Left ventricle myocardium inferior (tissue), 1 donor: ENCODE measurements at places on chromosomes 1 and 21. TPM values are rescaled to one million over a fixed set of nuclear protein-coding genes. Genes with fewer than 3 reads are reported as not detected.

- no peak for DNase-seq
Observed at GRCh38 chr1:147924813-147925212, 3.4 kb upstream of the GPR89B start.

DNA sequence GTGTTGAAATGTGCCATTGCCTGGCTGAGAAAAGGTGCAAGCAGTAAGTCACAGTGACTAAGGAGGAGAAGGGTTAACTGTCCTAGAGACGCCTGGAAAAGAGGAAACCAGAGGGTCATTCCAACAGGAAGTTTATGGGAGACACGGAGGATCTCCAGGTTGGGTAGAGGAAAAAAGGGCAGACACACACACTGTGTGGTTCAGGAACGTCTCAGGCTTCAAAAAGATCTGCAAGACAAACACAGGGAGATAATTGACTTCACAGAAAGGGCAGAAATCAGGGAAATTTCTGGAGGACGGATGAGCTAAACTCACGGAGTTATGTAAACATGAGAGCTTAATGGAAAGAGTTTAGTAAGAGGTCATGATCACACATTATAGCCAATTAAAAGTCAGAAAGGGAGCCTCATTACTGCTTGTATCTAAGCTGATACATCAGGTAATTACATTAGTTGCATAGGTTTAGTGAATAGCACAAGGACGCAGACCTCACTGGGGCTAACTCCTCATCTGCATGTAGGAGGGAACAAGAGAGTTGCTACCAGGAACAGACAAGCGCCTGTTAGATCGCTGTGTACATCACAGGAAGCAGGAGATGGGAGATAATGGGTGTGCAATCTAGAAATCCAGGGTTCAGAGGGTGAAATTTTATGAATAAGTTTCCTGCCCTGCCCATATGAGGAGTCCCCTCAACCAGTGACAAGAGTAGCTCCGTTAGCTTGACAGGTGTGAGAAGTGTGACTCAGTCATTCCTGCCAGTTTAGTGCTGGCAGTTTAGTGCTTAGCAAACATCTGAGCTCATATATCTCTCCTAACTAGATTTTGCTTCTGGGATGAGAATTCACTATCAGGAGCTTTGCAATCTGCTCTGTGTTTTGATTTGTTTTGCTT lies 96.6 kb upstream of the TNR start:
- no peak for DNase-seq

GRCh38 chr1:147208619-147209018 lies 16.5 kb downstream of the FMO5 start:
- DNase-seq = no peak

DNA sequence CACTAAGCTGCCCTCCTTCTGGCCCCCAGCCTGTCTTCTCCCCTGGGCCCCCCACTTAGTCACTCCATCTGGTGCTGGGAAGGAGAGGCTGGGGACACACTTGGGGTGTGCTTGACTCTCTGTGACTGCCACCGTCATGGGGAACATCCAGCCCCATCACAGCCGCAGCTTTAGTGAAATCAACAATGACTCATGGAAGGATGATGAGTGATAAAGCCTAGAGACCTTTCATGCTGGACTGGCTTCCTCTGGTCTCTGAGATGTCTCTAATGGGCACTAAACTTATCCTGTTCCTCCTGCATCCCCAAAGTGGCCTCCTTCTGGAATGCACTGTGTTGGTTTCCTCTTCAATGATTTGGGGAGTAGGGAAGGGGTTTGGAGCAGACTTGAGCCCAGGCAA lies 172.9 kb downstream of the GRIK3 start:
- DNase-seq = no peak

DNA sequence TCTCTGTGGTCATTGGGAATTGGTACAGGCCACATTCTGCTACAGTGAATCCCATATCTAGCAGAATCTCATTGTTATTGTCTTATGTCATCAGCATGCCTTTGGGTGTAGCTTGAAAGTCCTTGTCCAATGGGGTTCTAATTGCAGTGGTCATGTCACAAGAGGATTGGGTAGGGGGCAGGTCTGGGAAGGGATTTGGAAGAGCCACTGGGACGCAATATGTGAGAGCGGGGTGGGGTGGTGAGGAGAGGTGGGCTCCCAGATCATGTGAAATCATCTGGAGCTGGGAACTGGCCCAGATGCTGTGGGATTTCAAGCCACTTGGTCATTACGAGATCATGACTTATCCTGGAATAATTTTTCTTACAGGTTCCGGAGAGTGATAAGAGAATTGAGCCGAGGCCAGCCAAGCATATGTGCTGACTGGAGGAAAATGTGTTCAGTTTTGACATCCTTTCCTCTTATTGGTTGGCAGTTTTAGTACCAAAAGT lies 16.3 kb downstream of the CNIH3 start:
- no peak for DNase-seq

DNA sequence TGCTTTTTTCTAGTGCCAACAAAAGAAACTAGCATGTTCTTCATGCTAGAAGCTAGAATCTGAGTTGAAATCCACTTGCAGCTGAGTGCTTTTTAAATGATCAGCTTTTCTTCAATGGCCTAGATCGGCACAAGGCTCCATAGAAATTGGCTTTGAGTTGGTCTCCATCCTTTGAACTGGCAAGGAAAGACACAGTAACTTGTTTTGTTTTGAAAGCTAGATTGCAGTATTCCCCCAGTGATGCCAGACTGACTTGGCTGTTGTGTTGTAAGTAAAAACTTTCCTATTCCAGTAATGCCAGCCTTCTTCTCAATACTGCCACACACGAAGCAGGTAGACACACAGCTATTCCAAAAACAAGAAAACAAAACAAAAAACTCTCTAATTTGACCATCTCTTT lies 139.1 kb downstream of the FMN2 start:
- DNase-seq = no peak

- no peak for DNase-seq
Observed at GRCh38 chr1:36603461-36603860, 120.7 kb upstream of the CSF3R start.

- no peak for DNase-seq
Observed at GRCh38 chr1:64645735-64646134, 99.1 kb upstream of the RAVER2 start.

DNA sequence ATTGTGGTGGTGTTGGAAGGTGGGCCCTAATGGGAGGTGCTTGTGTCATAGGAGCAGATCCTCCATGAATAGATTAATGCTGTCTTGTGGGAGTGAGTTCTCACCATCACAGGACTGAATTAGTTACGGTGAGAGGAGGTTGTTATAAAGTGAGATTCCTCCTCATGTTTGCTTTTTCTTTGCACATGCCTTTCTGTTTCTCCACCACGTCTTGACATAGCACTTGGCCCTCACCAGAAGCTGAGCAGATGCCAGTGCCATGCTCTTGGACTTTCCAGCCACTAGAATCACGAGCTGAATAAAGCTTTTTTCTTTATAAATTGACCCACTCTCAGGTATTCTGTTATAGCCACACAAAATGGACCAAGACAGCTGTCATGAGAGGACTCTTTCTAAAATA lies 194.8 kb downstream of the PTPRU start:
- DNase-seq = no peak

DNA sequence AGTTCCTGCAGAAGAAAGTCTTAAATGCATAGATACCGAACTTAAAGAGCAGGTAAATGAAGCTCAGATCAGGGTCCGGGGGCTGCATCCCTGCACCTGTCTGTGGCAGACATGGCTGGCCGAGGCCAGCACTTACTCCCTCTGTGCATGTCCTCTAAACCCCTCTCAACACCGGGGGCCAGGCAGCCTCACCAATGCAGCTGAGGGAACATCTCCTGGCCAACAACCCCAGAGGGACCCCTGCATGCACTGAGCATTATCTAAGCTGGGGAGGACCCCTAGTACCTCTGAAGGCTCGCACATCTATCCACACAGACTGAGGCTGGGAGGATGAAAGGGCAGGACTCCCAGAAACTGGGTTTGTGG lies 18.4 kb downstream of the TTC34 start:
- no peak for DNase-seq

GRCh38 chr1:44227211-44227610 lies 13.9 kb downstream of the DMAP1 start:
- DNase-seq = no peak

- no peak for DNase-seq
Observed at GRCh38 chr1:221923929-221924598, 182.2 kb upstream of the DUSP10 start.

GRCh38 chr1:225026701-225027100 lies 97.2 kb downstream of the DNAH14 start:
- DNase-seq = no peak

DNA sequence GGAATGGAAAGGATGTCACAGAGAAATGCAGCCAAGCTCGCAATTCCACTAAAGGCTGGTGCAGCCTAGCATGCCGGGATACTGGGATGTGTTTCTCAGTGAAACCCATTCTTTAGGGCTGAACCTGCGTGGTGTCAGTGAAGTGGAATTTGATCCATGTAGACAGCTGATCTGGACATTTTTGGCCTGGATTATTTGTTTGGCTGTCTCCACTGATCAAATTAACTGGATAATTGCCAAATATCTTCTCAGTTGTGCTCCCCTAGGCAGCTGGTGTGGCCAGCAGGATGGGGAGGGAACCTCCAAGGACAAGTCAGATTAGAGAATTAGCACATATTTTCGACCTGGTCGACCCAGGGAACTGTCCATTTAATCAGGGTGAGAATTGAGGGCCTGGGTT lies 318.4 kb downstream of the RPS6KC1 start:
- DNase-seq = no peak

DNA sequence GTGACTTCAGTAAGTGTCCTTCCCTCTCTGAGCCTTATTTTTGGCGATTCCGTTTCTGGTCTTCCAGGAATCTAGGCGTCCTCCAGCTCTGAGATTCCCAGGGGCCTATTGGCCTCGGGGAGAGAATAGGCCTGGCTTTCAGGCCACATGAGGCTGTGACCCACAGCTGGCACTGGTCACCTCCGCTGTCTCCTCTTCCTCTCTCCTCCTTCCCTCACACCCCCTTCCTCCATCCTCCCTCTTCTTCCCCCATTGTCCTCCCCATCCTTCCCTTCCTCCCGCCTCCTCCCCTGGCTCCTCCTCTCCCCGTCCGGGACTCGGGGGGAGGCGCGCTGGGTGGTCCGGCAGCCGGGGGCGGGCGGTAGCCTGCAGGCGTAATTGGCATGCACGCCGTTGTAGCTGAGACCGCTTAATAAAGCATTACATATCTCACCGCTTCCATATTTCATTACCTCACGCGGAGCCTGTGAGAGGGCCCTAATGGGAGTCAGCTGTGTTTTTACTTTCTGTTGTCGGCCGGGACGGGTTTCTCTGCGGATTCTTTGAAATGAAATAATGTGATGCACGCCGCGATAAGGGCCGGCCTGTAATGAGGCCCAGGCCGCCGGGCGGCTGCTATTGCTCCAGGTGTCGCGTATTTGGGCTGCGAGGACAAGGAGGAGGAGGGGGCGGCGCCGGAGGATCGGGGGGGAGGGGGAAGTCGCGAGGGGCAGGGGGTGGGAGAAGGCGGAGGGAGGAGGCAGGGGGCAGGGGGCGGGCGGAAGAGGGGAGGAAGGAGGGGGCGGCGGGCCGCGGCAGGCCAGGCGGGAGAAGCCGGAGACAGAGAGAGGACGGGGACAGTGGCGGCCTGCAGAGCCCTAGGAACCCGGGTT lies 95.3 kb downstream of the FOXD2 start:
- DNase-seq = peak; percentile 44

GRCh38 chr1:35202048-35202719 lies 9.2 kb upstream of the SFPQ start:
- peak; percentile 39 for DNase-seq

DNA sequence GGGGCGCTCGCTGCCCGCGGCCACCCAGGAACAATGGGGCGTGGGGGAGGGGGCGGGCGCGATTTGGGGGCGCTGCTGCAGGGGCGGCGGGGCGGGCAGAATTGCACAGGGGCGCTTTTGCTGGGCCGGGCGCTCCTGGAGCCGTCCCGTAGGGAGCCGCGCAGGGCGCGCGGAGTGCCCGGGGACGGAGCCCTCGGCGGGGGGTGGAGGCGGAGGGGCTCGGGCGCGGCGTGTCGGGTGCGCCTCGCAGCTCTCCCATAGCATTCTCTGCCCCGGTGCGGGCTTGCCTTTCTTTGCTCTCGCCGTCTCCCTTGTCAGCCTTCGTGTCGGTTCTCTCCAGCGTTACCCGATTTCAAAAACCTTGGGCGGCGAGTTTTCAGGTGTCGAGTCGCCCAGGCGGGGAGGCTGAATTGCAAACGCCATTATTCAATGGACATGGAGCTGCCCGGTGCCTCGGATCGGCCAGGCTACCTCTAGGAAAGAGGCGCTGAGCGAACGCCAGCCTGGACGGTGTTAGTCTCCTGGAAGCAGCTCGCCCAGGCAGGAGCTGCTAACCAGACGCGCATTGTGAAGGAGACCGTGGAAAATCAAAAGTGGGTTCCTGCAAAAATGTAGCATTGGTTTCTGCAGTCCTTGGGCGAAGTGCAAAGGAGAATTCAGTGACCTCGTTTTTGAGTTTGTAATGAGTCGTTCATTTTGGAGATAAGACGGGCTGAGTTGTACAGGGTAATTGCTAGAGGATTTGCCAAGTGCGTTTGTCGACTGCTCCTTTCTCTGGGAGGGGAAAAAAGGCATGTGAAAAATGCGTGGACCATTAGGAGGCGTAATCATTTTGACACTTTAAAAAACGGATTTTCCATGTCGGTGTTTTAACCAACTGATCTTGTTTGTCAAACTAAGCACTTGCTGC lies 626 bp downstream of the CXADR start:
- no peak for DNase-seq

DNA sequence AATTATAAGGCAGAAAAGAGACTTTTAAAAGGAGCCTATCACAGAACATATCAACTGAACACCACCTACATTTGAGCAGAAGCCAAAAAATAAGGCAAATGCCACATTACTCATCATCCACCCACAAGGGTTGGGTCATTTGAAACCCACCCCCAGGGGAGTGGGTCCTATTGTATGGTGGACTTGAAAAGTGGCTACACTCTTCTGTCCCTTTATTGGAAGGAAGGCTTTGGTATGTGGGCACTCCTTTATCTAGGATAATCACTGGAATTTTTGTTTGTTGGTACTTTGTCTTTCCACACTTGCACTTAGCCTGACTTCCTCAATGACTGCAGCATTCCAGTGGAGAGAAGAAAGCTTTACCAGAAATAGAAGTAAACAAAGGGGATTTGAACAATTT lies 157.2 kb upstream of the COL11A1 start:
- no peak for DNase-seq

DNA sequence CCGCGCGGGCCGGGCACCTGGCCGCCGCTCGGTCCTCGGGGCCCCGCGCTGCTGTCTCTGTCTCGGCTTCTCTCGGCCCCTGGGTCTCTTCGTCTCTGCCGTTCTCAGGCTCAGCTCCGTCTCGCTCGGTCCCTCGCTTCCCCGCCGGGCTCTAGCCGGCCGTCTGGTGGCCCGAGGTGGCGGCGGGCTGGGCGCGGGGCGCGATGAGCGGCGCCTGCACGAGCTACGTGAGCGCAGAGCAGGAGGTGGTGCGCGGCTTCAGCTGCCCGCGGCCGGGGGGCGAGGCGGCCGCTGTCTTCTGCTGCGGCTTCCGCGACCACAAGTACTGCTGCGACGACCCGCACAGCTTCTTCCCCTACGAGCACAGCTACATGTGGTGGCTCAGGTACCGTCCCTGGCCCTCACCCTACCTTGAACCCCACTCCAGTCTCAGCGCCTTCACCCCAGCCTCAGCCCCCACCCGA lies 355 bp downstream of the SHISAL2A start:
- no peak for DNase-seq

Gene HSPB7
- total RNA-seq = 4,061 TPM

Gene B4GALT3
- 23.2 TPM for total RNA-seq

Gene NEGR1
- 9.7 TPM for total RNA-seq

Gene ATP6V1G3
- not detected for total RNA-seq

Gene TNFSF4
- total RNA-seq = 0.44 TPM

Gene MATN1
- total RNA-seq = not detected

Gene GNG12
- total RNA-seq = 35.1 TPM

Gene WDR26
- 60.7 TPM for total RNA-seq

Gene F3
- total RNA-seq = 50.8 TPM

Gene EPS8L3
- total RNA-seq = 0.11 TPM
